ENCODE measurements at places on chromosomes 7 and 10.

GRCh38 chr7:112150823-112151641 is 55.2 kb downstream of the DOCK4 start:
- no peak for DNase-seq

DNA sequence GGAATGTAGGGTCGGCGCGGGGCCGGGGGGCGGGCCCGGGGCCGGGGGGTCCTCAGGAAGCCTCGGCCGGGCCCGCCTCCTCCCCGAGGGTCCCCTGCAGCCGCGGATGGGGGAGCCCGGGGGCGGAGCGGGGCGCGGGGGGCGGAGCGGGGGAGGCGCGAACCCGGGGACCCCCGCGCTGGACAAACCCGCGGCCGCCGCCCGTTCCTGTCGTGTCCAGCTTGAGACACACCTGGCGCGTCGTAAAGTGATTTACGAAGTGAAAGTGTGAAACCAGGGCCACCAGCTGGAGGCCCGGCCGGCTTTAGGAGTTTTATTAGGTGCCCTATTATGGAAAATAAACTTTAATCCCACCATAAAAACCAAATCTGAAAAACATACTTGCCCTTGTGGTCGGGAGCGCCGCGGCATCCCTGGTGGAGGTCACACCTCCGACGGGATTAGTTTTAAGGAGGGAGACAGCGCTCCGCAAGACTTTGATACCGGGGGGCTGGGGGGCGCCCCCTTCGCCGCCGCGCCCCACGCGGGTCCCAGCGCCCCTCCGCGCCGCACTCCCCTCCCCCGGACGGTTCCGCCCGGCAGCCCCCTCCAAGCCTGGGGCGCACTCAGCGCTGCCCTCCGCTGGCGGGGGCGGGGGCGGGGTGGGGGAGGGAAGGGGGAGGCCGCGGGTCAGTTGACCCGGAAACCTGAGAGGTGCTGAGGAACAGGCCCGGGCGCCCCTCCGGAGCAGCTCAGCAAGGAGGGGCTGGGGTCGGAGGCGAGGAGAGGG is 10.3 kb downstream of the MNX1 start:
- DNase-seq: no peak

GRCh38 chr10:91150631-91151030 is 69.8 kb upstream of the PCGF5 start:
- DNase-seq: no peak

GRCh38 chr7:21028186-21028585 is 241.5 kb upstream of the SP8 start:
- DNase-seq: no peak

DNA sequence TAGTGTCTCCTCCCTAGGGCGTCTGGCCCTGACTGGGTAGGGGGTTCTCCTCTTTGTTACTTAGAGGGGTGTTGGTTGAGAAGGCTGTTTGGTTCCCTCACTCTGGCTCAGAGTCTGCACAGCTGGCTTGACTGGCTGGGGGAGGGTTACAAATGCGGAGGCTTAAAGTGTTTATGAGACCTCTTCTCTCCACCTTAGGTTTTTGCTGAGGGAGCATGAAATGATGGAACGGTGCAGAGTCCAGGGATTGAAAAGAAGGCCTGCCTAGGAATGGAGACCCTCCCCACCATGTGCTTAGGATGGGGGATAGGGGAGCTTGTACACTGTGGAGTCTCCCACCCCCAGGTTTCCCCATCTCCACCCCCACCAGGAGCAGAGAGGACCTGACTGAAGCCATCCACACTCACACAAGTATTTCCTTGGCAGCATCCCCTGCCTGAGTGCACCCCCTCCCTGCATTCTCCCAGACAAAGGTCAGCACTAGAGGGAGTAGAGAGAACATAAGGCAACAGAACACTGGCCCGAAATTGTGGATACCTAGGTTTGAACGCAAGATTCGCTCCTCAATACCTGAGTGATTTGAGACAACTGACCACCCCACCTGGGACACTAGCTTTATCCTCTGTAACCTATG is 1.7 kb upstream of the LDB1 start:
- no peak for DNase-seq

DNA sequence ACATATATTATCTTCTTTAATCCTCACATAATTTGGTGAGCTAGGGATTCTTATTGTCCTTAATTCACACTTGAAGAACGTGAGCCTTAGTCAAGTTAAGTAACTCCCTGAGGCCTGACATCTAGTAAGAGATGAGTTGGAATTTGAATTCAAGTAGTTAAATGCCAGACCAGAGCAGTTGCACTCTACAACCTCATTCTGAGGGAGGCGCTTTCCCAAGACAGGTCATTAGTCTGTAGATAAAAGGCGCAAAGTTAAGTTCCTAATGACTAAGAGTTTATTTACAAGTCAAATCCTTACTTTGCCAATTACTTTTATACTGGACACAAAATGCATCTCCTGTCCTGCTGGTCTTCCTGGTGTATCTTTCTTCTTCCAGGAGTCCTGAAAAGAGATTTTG is 3.6 kb upstream of the EXOC6 start:
- DNase-seq: no peak

DNA sequence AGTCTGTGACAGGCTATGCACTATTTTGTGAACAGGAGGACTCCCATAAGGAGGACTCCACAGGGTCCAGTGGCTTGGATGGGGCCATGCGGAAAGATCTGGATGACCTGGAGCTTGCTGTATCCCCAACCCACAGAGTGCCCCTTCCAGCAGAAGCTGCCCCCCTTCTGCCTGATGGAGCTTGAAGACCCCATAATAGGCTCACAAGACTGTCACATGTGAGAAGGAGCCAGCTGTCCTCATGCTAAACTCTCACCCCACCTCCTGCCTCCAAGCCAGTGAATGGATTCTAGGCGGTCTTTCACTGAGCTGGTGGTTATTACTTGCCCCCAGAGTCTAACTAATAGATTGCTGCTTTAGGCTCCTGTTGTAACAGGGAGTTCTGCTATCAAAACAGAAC is 79.1 kb downstream of the XRCC2 start:
- DNase-seq: no peak

- no peak for DNase-seq
Observed at GRCh38 chr7:94394437-94395140, at the start of gene COL1A2. Gene COL1A2, plus strand, starts transcription at chr7:94394895. Its CDS starts 137 bp downstream, at chr7:94395032.

DNA sequence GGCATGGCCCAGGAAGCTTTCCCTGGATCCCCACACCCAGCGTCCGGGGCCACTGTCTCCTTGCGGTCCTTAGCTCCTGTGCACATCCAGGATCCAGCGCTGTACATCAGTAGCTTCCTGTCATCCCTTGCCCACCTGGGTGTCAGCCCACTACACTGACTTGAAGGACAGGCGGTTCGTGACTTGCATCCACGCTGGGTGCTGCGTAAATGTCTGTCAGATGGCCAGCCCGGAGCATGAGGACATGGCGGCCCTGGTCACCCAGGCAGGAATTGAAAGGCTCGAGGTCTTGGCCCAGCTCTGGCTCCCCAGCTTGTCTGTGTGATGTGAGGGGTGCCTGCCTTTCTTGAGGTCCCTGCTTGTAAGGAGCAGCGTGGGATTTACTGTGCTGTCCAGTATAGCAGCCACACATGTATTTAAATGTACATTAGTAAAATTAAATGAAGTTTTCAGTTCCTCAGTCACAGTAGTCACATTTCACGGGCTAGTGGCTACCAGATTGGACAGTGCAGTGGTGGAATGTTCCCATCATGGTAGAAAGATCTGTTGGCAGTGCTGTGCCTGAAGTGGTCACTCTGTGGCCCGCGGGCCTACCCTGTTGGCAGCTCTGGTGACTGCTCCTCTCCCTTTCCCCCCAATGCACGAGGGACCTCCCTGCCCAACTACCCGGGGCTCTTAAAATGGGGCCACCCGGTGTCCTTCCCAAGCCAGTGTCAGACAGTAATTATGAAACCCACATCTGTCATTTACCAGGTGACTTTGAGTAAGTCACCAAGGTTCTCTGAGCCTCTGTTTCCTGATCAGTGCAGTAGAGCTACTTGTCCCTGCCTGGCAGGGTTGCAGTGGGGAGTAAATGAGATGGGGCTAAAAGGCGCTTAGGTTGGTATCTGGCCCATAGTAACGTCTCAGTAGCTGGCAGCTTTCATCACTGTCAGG is 97.8 kb upstream of the PPIF start:
- DNase-seq: no peak
